ENCODE measurements at places on chromosomes 4 and X. TPM values are rescaled to one million over a fixed set of nuclear protein-coding genes. Genes with fewer than 3 reads are reported as not detected.

Gene CTAG2
- total RNA-seq, result not detected

Gene FRG2
- not detected for total RNA-seq

Gene HSFX3
- total RNA-seq, result not detected

Gene GYG2
- total RNA-seq, result not detected

Gene TMA16
- total RNA-seq, result 28.8 TPM

Gene PPEF1
- total RNA-seq, result not detected

Gene C4orf46
- 18.1 TPM for total RNA-seq

Gene IRS4
- not detected for total RNA-seq

Gene FAAH2
- 1.9 TPM for total RNA-seq

Gene TRAM1L1
- total RNA-seq, result not detected

Gene SPANXD
- total RNA-seq, result not detected

DNA sequence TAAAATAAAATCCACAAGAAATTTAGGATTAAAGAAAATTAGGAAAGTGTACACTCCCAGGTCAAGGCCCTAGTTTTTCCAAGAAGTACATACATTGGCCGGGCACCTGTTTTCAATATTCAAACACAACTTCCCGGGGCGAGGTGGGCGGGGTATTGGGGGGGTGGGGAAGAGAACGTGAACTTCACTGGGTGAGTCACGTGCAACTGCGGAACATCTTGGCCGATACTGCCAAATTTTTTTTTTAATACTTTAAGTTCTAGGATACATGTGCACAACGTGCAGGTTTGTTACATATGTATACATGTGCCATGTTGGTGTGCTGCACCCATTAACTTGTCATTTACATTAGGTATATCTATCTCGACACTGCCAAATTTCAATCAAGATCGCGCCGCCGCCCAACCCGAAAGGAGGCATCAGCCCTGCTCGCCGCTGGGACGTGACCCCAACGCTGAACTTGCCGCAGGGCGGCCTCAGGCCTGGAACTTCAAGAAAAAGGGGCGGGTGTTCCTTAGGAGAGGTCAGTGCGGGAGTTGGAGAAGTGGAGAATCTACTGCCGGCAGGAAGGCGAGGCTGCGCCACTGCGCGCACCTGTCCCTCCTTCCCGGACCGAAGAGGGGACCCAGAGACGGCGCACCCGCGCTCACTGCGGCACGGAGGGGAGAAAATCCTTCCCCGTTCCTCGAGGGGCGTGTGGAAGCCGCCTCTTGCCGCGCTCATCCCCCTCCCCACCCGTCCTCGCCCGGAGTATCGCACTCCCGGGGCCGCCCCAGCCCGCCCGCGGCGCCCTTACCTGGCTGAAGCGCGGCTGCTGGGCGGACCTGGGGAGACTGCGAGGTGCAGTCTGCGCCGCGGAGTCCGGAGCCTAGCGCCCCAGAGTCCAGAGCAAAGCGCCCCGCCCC lies at the start of gene TEC:
Gene TEC (minus strand): TSS at position 883 of the 905 bp plus-strand sequence. CDS start 41,224 bp downstream, outside the sequence.
- DNase-seq, result peak; percentile 26

DNA sequence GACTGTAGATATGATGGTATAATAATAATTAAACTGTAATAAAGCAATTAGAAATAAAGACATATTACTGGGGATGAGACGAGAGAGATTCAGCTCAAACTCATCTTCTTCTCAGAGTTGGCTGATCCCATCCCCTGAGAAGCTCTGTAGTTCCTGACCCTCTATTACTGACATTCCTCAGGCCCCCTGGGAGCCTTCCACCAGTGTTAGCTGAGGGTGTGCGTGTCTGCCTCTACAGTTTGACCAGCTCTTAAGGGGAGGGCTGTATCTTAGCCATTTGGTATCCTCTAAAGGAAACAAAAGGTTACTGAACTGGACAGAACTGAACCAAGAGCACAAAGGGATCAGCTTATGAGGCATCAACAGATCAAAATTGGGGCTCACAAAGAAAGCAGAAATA lies 11.2 kb downstream of the FHDC1 start:
- DNase-seq, result no peak

GRCh38 chrX:38989076-38989475 lies 187.8 kb downstream of the MID1IP1 start:
- DNase-seq, result no peak

DNA sequence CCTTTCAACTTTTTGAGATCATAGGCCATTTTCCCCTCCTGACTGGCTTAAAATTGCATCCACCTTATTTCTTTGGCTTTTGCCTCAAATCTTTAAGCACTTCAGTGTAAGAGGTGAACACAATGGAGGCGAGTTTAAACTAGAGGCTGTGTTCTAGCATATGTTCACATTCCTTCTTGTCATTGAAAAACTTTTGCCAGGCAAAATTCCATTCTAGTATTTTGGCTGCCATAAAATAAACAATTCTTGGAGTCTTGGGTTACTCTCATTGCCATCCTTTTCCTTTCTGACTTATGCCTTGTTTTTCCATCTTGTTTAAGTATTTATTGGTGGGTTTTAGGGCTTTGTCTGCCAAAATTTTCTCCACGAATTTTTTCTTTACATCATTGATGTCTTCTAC lies 137.3 kb upstream of the ANXA10 start:
- no peak for DNase-seq

DNA sequence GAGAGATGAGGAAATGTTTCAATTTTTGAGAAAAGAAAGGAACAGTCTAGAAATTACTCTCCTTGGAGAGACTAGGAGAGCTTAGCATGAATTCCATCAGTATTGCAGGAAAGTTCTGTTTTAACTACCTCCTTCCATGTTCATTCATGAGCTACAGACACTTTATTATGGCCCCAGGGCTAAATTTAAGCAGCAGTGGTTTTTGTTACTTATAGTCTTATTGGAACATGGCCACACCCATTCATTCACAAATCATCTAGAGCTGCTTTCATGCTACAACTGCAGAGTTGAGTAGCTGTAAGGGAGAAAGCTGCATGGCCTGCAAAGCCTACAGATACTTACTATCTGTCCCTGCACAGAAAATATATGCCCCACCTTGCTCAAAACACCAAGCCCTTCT lies 81.7 kb downstream of the SHISA3 start:
- no peak for DNase-seq

DNA sequence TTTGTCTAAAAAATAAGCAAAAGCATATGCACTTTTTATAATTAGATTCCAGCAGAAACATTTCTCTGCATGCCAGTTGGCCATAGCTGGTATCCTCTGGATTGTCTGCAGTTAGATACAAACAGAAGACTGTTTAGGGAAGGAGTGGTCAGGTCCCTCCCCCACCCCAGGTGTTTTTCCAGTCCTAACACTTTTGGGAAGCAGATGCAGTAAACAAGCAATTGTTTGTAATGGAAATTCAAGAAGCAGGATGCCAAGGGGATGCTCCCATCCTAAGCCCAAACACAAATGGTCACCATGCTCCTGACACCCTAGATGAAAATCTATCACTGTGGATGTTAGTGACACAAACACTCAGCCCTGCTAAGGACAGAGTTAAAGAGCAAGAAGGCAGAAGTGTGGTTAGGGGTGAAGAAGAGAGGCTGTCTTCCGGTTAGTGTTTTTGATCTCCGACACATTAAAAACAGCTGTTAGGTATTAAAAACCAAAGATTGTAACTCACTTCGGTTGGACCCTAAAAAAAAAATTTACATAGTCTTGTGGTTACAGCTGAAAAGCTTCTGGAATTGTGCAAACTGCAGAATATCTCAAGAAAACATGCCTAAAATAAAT lies 7.9 kb downstream of the LEF1 start:
- no peak for DNase-seq

DNA sequence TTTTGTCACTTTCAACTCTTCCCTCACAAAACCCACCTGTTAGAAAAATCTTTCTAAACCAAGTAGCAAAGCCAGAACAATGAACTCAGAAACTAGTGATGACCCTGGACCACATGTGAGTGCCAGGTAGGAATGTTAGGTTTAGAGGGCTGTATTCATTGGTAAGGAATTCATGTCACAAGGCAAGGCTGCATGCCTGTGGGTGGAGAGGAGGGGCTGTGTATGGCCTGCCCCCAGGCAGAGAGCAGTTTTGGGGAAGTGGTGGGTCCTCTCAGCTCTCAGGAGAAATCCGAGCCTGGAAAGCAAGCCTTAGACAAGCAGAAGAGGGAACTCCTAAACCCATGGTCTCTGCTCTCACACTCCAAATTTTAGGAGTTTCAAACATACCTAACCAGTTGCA lies 2.4 kb downstream of the RNF175 start:
- no peak for DNase-seq

DNA sequence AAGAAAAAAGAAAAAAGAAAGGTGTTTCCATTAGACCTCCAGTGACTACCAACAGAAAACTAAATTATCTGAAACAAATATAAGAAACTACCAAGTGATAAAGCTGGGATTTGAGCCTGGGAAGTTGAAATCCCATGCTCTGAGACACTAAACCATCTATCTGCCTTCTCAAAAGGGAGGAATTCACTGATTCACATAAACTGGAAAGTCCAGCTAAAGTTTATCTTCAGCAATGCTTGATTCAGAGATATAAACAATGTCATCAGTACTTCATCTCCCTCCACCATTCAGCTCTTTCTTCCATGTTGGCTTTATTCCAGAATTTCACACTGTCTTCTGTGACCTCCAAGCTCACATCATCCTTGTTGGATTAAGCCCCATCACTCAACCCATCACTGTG lies 96.3 kb downstream of the IQCM start:
- no peak for DNase-seq

- DNase-seq, result no peak
These were observed 99.7 kb downstream of the FIP1L1 start for GRCh38 chr4:53477038-53477565.

- no peak for DNase-seq
These were observed 1036.2 kb upstream of the GRID2 start for GRCh38 chr4:91267543-91267942.

DNA sequence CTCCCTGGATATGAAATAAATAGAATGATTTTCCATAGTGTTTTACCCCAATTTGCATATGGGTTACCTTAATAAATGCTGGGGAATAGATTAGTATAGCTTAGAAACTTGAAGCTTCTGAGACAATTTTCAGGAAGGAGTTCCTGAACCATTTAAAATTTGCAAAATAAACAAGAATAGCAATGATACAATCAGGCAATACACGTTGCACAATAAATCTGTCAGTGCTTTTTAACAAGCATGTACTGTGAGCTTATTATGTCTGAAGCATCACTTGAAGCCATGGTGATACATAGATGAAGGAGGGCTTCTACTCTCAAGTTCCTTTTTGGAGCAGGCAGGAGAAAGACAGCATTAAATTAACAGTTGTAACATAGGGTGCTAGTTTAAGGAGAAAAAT lies 84.2 kb upstream of the WDFY3 start:
- no peak for DNase-seq

GRCh38 chr4:101968364-101968763 lies 177.8 kb downstream of the BANK1 start:
- no peak for DNase-seq

DNA sequence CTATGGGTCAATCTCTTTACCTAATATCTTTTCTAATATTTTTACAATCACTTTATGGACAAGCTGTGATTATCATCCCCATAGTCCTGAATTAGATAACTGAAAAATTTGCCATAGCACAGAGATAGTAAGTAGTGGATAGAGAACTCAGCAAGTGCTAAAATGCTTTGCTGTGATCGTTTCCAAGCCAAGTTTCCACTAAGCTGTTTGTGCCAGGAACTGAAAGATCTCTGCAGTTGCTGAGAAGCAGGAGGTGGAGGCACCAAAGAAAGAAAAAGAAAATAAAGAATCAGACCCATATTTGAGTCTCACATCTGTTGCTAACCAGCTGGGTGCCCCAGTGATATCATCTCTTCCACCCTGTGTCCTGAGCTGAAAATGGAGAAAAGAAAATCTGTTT lies 605.6 kb upstream of the BOD1L1 start:
- DNase-seq, result no peak

DNA sequence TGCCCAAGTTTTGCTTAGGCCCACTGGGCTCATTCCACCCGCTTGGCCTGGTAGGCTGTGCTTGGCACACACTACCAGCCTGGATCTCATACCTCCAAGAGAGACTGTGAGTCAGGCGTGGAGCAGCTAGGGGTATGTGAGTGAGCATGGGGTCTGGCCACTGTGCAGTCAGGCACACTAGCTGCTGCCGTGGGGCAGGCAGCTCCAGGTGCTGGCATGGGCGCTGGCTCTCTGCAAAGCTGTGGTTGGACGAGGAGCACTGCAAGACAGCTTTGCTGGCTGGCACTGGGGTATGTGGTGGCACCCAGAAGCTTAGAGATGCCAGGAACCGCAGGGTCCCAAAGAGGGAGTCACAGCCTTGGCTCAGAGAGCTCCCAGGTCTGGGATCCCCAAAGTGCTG lies 377.8 kb downstream of the KCTD8 start:
- DNase-seq, result no peak

DNA sequence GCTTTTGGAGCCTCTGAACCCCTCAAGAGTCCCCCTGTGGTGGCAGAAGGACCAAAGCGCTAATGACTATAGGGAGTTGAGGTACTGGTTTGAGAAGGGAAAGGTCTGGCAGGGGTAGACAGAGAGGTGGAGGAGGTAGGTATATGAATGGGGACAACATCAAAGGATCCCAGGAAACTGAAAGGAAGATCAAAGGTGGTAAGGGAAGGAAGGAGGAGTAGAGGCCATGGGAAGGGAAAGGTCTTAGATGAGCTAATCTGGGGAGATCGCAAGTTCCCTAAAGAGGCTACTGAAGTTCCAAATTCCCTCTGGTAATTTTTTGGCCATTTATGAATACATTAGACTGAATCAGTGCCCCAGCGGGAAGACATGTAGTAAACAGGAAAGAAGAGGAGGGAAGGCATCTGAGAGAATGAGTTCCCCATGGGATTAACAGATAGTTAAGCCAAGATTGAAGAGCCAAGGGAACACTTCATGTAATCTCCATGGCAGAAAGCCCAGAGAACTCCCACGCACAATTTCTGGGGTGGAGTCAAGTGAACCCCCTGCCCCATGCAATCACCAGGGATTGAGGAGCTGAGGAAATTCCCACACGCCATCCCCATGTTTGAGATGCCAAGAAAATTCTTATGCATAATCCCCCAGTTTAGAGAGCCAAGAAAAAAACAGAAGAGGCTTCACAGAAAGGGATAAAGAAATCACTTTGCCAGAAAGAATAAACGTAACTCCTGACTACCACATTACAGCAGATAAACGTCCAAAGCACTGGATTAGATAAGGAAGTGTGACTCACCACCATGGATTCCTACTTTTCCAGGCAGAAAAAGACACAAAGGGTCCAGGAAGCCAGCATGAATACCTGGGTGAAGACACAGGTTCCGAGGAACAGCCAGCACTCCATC lies 25.8 kb downstream of the ZNF630 start:
- no peak for DNase-seq

GRCh38 chrX:27797575-27797974 lies 10.2 kb upstream of the MAGEB10 start:
- DNase-seq, result no peak

DNA sequence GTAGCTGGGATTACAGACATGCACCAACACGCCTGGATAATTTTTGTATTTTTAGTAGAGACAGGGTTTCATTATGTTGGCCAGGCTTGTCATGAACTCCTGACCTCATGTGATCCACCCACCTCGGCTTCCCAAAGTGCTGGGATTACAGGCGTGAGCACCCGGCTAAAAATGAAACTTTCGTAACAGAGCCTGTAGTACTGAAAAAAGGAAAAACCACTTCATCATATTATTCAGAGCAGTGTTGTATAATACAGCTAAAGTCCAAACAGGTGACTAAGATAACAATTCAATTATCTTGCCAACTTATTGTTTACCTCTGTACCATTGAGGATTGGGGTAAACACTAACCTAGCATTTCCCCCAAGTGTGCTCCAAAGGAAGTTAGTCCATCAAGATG lies 43.9 kb upstream of the HPRT1 start:
- DNase-seq, result no peak

GRCh38 chr4:10054571-10055041 lies 33.3 kb upstream of the SLC2A9 start:
- DNase-seq, result no peak
